Trophoblast cell (in vitro differentiated cells and primary cell): ENCODE measurements at places on chromosomes 2 and 18.
A peak's percentile ranks its signal among the peaks of the same experiment; 100 is the strongest.

- DNase-seq = no peak
These were observed 128.0 kb downstream of the ARL4C start for GRCh38 chr2:234368861-234369261.

DNA sequence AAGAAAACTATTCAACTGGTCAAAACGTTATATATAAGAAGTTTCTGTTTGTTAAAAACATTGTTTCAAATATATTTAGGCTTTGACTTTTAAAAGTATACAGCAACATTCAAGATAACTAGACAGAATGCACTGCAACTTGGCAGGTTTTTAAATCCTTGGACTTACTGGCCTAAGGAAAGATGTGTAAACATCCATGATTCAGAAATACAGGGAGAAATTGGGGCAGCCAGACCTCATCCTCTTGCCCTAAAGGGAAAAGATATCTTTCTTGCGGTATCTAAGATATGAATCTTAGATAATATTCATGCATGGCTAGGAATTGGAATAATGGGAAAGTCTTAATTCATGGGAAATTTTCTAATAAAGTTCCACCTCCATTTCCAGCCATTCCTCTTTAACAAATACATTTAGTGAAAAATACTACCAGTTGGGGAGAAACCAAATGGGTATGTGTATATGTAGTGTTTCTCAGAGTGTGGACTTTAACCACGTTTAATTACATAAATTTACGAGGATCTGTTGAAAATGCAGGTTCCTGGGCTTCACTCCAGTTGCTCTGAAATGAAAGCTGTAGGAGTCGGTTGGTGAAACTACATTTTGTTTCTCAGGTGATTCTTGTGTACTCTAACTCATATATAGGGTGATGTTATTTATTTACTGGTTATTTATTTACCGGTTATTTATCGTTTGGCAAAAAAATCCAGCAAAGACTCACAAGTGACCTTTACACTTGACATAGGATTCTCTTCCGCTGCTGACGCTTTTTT is 587 bp upstream of the TANK start:
- DNase-seq = no peak

- DNase-seq = peak; percentile 98
These were observed 30.9 kb downstream of the LONRF2 start for GRCh38 chr2:100291152-100291970.

DNA sequence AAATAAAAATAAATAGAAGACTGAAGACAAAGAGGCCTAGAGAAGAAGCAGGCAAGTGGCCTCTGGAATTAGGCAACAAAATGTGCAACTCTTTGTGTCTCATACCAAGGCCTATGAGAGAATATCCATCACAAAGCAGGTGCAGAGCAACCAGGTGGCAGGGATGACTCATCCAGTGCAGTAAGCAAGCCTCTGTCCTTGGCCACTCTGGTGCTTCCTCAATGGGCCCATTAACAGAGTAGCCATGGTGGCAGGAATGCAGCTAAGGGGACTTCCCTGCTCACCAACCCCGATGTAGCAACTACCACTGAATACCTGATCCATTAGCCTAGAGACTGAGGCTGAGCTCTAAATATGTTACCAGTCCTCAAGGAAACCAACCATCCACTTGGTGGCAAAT is 11.0 kb upstream of the EPG5 start:
- peak; percentile 51 for DNase-seq

- no peak for DNase-seq
These were observed 115.3 kb downstream of the ACOXL start for GRCh38 chr2:110847651-110848050.

DNA sequence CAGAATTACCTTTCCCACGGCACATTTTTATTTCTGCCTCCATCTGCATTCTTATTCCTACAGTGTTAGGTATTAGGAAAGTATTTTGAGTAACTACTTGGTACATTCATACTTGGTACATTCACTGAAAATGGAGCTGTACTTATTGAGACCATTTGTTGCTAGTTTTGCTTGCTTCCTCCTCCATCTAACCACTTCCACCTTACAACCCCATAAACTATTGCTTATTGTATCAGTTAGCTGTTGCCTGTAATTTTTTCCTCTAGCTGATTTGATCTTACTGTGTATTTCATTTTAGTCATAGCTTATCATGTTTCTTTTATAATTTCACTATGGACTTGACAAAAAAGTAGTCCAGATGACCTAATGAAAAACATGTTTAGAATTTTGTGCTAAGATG is 50.7 kb downstream of the AFTPH start:
- no peak for DNase-seq

DNA sequence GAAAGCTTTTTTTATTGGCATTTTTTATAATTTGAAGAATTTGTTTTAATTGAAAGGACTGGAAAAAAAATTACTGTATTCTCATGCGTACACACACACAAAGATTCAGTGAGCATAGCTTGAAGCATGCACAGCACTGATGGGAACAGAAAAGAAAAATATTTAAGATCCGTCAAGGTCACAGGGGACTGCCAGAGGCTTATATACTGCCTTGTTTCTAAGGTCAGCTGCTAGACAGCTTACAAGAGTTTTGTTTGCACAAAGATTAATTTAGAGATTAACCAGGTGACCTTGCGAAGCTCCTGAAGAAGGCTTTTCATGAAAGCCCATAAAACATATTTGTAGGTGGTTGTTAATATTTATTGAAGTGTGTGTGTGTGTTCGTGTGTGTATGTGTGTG is 396.3 kb downstream of the TRIB2 start:
- DNase-seq = no peak

GRCh38 chr2:174495365-174496012 is 8.7 kb upstream of the GPR155 start:
- peak; percentile 74 for DNase-seq
